ENCODE measurements at places on chromosomes 11 and 22.

- no peak for DNase-seq
Observed at GRCh38 chr22:42889304-42889703, 32.2 kb upstream of the ARFGAP3 start.

DNA sequence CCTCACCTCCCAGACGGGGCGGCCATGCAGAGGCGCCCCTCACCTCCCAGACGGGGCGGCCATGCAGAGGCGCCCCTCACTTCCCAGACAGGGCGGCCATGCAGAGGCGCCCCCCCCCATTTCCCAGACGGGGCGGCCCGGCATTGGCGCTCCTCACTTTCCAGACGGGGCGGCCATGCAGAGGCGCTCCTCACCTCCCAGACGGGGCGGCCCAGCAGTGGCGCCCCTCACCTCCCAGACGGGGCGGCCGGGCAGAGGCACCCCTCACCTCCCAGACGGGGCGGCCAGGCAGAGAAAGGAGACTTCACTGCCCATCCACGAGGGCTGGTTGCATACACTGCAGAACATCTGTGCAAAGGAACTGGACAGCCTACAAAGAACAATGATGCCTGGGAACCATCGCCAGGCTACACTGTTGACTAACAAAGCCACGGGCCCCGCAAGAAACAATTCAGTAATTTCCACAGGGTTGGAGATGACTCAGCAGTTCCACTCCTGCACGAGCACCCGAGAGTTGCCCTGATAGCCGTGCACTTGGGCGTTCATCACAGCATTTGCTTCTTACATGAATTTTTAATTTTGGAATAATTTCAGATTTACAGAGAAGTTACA, 58.7 kb downstream of the CTTN start:
- DNase-seq = no peak

- no peak for DNase-seq
Observed at GRCh38 chr11:47192111-47192510, 5.9 kb upstream of the PACSIN3 start.

DNA sequence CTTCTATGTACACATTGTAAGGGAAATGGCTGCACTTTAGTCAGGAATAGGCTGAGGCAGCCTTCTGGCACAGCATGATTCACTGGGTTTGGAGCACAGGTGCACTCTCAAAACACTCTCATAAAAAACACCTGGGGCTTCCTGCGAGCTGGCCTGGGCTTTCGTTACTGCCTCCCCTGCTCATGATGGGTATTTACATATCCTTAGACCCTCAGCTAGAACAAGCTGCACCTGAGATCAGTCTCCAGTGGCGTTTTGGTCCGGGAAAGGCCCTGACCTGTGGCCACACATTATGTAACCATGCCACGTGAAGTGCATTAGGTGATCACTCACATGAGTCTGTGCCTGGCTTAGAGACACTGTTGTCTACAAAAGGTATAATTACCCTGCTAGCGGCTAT, 321.7 kb downstream of the TMEM135 start:
- DNase-seq = no peak

GRCh38 chr22:48585916-48586798, 1241.5 kb downstream of the BRD1 start:
- DNase-seq = no peak

DNA sequence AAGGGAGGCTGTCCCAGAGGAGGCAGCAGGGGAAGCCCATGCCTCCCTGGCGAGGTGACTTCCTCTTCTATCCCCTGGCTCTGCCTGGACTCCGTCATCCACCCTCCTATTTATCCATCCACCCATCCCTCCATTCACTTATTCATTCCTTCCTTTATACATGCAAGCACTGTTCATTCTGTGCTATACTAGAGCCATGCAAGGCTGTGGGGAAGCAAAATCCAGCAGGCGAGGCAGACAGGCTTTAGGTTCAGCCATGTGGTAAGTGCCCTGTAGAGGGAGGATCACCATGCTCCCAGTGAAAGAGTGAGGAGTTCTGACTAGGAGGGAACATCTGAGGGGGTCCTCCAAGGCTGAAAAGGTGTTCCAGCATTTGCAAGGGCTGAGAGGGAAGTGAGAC, 1.2 kb upstream of the NAALADL1 start:
- no peak for DNase-seq

- DNase-seq = no peak
Observed at GRCh38 chr11:133476570-133477250, 55.6 kb downstream of the OPCML start.

DNA sequence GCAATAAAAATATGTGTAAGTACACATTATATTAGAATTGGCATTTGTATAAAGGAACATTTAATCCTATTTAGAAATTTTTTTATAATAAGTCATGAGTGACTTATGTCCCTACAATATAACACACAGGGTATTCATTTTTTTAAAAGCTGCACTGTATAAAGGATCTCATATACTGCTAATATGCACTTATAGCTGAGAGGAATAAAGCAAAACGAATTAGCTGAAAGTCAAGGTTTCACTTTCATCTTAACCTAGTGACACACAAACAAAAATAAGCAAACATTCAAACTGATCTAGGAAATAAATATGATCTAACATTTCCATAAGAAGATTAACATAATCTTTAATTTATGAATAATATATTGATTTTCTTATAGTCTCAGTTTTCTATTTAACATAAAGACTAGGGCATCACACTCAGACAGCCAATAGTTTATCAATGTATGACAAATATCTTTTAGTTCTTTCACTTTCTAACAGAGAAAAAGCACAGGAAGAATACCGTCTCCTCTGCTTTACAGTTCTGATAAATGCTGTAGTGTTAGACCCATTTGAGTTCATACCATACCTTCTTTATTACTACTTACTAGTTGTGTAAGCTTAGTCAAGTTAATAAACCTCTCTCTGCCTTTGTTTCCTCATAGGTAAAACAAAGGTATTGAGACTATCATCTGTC, 42.9 kb downstream of the DCDC1 start:
- no peak for DNase-seq

GRCh38 chr11:111422494-111423249, 43.6 kb upstream of the POU2AF1 start:
- no peak for DNase-seq

DNA sequence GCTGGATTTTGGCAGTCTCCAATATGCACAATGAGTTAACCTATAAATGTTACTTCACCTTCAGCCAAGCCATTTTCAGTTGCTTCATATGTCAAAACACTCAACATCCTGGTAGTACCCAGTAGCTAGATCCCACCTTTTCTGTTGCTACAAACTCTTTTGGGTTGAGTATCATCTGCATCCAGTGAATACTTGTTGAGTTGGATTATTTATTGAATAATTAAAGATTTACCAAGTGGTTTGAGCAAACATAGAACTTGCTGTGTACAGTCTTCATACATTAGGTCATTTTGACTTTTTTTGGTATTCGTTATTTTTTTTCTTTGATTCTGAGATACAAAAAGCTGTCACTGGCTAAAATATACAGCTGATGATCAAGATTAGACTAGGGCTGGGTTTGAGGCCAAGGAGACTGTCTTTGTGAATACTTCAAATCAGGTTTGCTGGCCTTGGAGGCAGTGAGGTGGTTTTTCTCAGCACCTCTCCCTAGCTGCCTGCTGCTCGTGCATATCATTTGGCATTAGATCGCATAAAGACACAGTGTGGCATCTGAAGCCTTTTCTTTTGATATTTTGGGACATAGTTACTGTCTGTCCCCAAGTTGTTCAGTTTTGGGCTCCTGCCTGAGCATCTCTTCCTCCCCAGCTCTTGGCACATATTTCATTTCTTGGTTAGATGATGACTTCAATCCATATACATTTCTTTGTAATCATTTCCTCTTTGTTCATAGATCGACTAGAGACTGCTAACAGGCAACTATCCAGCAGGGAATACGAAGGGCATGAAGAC, 62.8 kb downstream of the AMOTL1 start:
- no peak for DNase-seq

DNA sequence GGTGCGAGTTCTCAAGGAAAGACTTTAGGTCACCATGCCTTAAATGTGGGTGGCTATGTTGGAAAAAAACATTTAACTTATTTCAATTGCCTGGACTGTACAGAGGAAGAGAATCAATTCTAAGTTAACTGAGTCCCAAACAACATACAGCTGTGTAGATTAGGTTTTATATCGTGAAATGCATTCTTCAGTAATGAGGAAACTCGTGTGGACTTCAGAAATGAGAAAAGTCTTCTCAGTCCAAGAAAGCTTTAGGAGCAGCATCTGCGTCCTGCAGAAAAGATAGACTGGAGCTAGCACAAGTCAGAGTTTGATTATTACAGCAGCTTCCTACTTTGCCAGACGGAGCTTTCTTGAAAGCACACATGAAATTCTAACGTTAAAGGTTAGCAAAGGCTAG, 673.0 kb downstream of the OPCML start:
- no peak for DNase-seq

GRCh38 chr11:113862435-113862834, 12.9 kb downstream of the USP28 start:
- no peak for DNase-seq

DNA sequence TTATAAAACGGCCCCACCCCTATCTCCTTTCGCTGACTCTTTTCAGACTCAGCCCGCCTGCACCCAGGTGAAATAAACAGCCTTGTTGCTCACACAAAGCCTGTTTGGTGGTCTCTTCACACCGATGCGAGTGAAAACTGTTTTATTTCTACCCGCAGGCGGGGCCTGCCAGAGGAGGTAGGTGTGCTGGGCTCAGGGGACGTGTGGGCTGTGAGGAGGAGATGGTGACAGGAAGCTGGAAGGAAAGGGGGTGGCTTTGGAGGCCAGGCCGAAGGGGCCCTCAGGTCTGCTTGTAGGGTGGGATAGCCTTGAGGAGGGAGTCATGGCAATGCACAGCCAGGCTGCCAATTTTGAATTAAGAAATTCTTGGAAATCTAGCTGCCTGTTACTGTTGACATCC, 21.3 kb upstream of the KRTAP5-7 start:
- no peak for DNase-seq

Measured in HFF-Myc (cell line).